Stimulated activated CD4-positive, alpha-beta T cell treated with anti-CD3 and anti-CD28 coated beads, Interleukin-15, amount 100 ng/mL, for 1 hour (primary cell): ENCODE measurements at places on chromosomes 3 and 15.

DNA sequence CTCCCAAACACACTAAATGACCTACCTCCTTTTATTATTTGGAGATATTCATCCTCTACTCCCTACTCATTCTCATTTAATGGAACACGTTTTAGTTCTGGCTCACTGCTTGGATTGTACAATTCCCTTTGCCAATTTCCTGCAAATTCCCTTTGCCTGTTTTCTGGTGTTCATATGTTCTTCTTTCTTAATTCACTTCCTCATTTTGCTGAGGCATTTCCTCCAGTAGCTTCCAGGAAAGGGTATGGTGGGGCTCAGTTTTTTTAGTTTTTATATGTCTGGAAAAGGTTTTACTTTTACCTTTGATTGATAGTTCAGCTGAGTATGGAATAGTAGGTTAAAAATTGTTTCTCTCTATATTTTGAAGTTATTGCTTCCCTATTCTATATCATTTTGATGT, 143.6 kb upstream of the GOLIM4 start:
- no peak for DNase-seq

GRCh38 chr15:90647326-90647725, 69.8 kb upstream of the BLM start:
- DNase-seq = no peak

- DNase-seq = no peak
Observed at GRCh38 chr3:21752749-21753347, 1.8 kb upstream of the ZNF385D start.

- DNase-seq = no peak
Observed at GRCh38 chr3:113193719-113194118, 17.6 kb upstream of the BOC start.

- no peak for DNase-seq
Observed at GRCh38 chr3:53614307-53614706, 119.9 kb downstream of the CACNA1D start.

GRCh38 chr15:59332009-59332408, 40.7 kb downstream of the MYO1E start:
- no peak for DNase-seq

GRCh38 chr15:74511583-74511982, 29.4 kb upstream of the ARID3B start:
- no peak for DNase-seq

DNA sequence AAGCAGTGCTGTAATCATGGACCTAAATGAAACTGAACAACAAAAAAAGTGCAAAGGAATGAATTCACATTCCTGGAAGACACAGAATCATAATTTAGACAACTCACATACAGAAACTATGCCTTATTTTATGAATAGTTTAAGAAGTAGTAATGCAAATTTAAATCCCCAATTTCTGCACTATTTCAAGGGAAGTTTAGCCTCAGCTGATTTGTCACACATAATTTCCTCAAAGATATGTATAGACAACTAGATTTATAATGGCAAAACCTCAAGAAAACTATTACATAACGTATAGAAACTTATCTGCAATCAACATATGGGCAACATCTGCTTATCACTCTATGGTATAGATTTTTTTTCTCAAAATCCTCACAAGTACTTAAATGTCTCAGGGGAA, 7.8 kb upstream of the PTX3 start:
- DNase-seq = no peak

- no peak for DNase-seq
Observed at GRCh38 chr15:48880070-48880634, 2.2 kb downstream of the EID1 start.

DNA sequence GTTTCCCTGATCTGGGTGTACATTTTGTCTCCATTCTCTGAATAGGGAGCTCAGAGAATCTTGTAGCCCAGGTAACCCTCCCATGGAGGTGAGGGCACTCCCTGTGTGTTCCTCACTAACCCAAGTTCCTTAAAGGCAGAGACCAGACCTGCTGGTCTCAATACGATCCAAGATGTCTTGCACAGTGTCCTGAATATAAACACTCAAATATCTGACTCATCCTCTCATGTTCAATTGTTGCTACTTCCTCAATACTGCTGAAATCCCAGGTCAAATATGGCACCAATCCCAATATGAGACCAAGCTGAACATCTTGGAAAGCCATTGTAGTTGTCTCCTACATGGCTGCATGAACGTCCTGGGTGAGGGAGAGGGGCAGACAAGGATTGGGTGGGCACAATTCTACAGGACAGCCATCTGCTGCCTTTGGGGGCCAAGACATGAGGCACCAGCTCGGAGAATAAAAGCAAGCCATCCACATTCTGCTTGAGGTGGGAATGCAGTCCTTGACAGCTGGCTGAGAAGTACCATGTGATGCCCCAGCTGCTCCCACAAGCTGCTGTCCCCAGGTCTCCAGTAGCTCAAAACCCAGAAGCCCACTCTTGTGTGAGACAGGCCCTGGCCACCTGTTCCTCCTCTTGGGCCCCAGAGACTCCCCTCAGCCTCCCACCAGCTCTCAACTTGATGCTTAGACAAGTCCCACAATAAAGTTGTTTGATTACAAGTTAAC, 18.2 kb downstream of the TBC1D2B start:
- DNase-seq = no peak

DNA sequence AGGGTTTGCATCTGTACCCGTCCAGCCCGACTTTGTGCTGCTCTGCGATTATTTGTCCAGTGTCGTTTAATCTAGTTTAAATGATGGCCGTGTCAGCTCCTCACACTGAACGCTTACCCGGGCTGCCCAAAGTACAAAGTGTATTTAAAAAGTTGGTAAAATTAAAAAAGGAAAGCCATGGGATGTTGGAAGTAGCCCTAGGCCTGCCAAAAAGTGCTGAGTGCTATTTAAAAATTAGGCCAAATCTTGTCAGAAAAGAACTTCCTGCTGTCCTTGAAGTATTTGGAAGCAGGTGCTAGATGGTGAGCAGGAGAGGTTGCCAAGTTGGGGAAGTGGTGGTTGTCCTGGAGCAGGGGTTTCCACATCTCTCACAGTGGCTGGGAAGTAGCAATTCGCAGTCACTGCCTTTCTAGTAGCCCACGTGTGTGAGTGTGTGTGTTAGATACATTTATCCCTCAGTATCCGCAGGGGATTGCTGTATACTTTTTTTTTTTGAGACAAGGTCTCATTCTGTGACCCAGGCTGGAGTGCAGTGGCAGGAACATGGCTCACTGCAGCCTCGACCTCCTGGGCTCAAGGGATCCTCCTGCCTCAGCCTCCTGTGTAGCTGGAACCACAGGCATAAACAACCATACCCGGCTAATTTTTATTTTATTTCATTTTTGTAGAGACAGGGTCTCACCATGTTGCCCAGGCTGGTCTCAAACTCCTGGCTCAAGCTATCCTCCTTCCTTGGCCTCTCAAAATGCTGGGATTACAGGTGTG, 664 bp downstream of the PPCDC start:
- DNase-seq = no peak

DNA sequence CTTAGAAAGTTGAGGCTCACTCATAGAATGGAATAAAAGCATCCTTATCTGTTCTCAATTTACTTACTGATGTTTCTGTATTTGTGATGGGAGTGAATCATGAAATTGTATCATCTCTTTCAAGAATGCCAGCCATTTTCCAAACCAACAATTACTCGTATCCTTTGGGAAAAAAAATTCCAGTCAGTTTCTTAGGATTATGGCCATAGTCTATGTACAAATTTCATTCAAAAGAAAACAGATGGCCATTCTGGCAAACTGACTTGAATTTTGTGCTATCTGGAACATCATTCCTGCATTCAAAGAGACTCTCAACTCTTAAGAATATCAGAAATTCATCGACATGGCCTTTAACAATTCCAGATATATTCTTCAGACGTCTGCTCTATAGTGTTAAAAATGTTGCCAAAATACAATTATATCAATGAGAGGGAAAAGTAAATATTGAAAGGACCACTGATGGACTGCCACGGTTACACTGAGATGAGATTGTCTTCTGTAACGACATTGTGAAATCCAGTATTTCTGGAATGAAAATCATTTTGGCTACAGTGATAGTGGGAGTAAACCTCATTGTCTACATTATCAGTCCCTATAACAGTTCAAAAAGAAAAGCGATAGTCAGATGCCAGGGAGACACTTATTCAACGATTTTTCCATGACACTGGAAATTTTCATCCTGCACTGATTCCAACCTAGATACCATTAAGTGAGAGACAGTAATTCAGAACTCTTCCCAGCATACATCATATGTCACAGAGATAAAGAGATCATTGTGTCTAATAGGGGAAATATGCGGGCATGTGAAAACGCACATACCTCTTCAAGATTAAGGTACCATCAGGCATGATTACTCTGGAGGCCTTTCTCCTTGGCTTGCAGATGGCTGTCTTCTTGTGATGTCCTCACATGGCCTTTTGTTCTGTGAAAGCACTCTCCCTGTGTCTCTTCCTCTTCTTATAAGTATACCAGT, 953.8 kb upstream of the ALCAM start:
- DNase-seq = no peak

DNA sequence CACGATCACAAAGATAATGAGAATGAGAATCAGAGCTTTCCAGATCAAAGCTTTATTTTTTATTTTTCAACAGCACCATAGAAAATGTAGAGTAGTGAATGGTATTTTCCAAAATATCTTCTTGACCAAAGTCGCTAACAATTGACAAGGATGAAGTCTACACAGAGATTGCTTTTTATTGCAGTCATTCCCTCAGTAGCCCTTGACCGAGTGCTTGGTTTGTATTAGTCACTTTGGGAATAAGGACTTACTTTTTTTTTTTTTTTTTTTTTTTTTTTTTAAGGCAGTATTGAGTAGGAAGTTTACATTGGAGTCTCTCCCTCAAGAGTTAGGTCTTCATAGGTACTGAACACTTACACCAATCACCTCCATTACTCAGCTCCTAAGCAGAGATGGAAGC, 39.8 kb downstream of the THRB start:
- no peak for DNase-seq
